ENCODE measurements at places on chromosomes 1 and 21.

DNA sequence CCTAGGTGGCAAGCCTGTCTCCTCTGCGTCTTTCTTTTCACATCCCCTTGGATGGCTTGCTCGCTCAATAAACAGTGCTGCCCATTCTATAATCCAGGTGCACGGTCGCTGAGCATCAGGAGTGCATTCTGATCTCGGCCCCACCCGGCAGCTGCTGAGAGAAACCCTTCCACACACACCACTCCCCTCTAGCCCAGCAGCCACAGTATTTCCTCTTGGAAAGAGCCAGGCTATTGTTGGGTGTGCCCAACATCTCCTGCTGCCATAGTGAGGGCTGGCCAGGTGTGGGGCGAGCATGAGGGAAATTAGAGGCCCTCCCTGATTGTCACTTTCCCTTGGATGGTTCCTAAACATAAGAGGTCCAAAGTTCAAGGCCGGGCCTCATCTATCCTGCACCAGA is 24.7 kb downstream of the GPA33 start:
- DNase-seq = no peak

GRCh38 chr1:49307457-49307856 is 530.8 kb upstream of the BEND5 start:
- DNase-seq = no peak

GRCh38 chr1:6353955-6354658 is 39.5 kb downstream of the ACOT7 start:
- DNase-seq = no peak

DNA sequence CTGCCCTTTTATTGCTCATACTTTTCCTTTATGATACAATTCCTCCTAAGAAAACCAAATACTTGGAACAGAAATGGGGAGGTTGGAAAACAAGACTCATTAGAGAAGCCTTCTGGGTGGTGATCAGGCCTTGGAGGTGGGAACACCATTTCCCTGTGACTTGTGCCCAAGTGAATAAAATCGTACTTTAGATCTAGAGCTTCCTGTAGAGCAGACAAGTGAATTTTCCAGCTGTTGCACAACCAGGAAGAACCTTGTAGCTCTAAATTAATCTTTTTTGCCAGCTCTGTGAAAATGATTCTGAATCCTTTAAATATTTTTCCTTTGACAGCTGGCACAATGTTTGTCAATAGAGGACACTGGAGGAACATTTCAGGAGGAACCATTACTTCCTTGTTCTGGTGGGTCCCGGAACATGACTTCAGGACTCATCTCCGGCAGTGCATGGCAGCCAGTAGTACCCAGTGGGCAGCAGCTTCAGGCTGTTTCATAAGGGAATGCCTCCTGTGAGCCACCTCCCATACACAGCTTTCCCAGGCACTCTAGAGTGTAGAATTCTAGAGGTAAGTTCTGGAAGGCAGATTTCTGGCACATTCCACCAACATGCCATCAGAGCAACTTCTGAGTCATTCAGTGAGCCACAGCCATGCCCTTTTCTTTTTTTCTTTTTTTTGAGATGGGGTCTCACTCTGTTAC is 5.5 kb upstream of the SNAPIN start:
- DNase-seq = no peak

DNA sequence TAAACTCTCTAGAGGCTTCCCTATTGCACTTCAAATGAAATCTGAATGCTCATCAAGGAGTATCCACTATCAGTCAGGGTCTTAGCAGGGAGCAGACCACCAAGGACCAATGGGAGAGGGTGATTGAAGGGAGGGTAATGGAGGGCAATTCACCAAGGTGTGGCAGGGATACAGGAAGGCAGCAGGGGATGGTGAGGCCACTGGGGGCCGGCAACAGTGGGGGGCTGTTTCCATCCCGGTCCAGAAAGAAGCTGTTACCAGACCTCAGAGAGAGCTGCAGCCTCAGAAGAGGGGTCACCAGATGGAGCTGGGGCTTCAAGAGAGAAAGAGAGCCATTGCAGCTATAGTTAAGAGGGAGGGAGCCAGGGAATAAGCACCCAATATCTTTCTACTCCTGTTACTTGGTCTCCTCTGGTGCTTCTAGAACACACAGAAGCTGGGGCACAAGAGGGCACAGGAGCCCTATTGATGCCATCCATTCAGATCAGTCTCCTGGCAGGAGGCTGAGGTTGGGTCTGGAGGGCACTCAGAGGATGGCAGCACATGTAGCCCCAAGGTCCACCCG is 417.6 kb downstream of the PTPRU start:
- no peak for DNase-seq

- DNase-seq = no peak
These were observed 14.0 kb upstream of the JAM2 start for GRCh38 chr21:25625036-25625435.

GRCh38 chr1:44263568-44264450 is 50.5 kb downstream of the DMAP1 start:
- DNase-seq = peak; percentile 18

DNA sequence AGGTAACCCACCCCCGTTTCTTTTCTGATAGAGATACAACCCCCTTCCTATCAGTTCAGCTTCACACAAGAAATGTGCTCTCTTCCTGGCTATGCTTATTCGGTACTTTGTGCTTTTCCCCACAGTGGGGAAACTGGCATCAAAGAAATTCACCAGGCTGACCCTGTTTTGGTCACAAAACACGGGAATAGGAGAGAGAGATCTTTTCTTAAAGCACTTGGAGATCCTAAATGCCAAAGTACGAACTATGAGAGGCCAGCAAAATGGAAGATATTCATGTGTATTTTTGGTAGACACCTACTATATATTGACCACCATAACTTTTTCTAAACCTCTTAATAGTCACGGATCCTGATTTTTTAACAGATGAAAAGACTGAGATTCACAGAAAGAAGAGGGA is 30.0 kb downstream of the SLC30A10 start:
- DNase-seq = no peak

GRCh38 chr1:13536571-13536970 is 22.8 kb upstream of the LRRC38 start:
- no peak for DNase-seq

- no peak for DNase-seq
These were observed 188.9 kb upstream of the PLXNA2 start for GRCh38 chr1:208433086-208433485.

DNA sequence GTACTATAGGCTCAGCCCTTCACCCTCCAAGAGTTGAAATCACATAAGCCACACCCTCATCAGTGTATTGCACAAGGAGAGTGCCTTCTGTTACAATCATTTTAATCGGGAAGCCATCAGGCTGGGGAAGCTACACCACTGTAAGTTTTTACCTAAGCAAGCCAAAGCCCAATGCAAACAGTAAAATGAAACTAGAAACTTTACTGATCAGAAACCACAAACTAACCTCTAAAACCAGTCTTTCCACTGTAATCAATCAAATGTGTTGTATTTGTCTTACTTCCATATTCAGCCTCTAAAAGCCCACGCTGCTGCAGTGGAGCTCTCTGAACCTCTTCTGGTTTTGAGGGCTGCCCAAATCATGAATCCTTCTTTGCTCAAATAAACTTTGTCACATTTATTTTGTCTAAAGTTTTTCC is 26.2 kb downstream of the CAPN8 start:
- DNase-seq = peak; percentile 29

DNA sequence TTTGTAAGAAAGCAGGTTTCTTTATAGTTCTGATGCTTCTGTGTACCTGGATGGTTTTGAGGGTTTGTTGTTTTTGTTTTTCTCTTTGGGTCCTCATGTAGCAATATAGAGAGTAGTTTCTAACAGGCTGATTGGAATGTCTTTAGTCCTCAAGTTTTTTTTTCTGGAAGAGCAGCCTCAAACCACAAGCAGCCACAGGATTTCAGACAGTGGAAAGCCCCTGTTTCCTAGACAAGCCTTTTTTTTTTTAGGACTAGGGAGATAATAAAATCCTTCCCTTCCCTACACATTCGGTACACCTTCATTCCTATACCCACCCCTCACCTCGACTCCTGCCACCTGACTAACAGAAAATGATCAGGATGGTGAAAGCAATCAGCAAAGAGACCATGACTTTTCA is 47.6 kb downstream of the ACP6 start:
- DNase-seq = no peak

DNA sequence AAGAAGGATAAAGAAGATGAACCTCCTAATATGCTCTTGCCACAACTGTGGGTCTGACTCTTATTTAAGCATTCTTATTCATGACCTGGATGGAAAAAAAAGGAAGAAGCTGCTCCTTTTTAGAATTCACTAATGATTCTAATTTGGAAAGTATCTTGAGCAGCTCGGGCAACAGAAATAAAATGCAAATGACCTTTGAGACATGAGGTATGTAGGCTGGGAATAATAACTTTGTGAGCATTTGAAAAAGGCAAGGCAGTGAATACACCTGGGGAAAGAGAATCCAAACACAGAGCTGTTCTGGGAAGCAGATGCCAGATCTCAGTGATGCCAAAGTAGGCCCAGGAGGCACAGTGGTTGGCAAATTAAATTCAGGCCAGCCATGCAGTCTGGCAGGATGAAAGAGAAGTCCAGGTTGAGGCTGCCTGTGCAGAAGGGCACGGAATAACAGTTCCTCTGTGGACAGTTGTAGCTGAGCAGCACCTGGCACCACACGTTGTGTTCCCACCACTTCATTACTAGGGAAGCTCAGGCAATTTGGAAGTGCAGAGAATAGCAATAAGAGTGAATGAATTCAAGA is 320.8 kb upstream of the ST6GALNAC5 start:
- DNase-seq = no peak

DNA sequence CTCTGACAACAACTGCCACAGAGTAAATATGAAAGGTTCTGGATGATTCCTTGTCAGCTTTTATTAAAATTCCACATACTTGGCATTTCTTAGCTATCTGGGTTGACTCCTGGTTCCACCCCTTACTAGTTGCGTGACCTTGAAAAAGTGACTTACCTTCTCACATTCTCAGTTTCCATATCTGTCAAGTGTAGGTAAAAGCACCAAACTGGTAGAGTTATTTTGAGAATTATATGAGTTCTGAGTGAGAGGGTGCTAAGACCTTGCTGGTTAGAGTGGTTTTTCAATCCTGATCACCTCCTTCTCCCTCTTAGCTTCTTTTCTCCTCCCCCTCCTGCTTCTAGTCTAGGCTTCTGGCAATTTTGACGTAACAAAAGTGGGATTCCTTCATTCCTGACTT is 83.4 kb upstream of the ABCD3 start:
- no peak for DNase-seq

GRCh38 chr1:62530516-62531154 is 66.7 kb upstream of the ANGPTL3 start:
- no peak for DNase-seq

GRCh38 chr1:75531570-75531969 is 79.3 kb downstream of the SLC44A5 start:
- DNase-seq = no peak

All from HL-60 (cell line).